ENCODE measurements at places on chromosomes 6 and 20.
A peak's percentile ranks its signal among the peaks of the same experiment; 100 is the strongest.

DNA sequence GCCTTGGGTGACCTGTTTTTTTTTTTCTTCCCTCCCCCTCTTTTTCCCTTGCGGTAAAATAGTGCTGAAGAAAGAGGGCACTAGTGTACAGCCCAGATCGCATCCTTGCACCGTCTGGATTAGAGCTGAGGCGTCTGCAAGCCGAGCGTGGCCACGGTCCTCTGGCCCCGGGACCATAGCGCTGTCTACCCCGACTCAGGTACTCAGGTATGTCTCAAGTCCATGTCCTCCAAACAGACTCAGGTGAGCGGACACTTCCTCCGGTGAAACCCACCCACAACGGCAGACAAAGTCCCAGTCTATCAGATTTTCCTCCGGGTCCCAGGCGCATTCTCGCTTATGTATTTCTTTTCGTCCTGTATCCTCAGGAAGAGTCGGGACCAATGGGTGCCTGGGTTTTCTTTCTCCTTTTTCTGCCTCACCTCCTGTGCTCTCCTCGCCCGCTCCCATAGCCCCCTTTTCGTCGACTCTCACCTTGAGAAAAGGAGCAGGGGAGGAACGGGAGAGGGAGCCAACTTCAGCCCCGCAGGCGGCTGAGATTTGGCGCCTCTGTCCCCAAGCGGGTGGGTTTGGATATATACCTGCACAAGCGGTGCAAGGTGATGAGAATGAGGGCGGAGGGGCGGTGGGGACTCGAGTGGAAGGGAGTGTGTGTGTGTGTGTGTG lies 1.1 kb upstream of the GRM1 start:
- no peak for DNase-seq

DNA sequence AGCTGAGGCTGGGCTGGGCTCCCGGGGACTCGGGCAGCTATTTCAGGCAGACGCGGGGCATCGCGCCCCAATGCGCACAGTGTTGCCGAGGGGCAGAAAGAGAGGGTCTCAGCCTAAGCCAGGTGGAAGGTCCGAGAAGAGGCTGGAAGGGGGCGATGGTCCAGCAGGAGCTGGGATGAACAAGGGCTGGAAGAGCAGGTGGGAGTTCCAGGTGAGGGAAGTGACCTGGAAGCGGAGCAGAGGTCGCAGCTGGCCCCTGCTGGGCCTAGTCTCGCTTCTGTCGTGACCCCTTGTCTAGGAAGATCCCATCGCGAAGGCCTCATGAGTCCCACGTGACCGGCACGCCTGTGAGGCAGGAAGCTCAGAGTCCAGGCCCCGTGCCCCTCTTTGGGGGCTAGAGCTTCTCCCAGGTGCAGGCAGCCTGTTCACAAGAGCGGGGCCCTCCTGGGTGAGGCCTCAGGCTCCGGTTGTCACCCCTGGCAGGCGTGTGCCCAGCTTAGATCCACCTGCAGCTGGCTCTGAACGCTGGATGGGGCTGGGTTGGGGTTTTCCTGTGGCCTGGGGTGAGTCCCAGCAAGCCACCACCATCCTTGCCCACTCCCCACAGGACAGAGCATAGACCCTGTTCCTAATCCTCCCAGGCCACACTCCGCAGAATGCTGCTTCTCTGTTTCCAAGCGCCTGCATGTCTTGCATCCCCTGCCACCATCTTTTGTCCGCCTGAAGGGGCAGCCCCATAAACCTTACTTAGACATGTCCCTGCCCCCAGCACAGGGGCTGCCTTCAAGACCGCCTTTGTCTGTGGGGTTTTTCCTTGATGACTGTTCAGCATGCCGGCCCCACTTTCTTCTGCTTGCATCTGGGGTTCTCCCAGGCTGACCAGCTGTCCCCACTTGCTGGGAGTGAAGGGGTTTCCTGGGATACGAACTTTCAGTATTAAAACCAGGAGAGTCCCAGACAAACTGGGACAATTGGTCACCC lies 15.1 kb downstream of the SLC22A3 start:
- DNase-seq: no peak

- DNase-seq: no peak
These were observed 48.9 kb downstream of the ZFAND3 start for GRCh38 chr6:37868447-37868825.

DNA sequence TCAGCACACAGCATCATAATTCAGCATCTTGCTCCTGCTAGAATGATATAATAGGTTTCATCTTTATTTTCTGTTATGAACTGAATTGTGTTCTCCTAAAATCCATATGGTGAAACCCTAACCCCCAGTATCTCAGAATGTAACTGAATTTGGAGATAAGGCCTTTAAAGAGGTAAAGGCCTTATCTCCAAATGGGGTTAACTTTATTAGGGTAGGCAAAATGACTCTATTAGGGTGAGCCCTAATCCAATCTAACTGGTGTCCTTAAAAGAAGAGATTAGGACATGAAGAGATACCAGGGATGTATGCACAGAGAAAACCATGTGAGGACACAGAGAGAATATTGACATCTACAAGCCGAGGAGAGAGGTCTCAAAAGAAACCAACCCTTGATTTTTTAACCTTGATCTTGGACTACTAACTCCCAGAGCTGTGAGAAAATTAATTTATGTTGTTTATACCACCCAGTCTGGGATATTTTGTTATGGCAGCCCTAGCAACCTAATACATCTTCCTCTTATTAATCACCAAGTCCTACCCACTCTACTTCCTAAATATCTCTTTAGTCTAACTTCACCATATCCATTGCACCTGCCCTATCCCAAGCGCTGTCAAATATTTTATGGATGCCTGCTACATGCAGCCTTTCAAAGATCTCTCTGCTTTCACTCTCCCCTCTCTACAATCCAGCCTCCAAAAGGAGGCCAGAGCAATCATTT lies 8.5 kb upstream of the MRS2 start:
- no peak for DNase-seq

DNA sequence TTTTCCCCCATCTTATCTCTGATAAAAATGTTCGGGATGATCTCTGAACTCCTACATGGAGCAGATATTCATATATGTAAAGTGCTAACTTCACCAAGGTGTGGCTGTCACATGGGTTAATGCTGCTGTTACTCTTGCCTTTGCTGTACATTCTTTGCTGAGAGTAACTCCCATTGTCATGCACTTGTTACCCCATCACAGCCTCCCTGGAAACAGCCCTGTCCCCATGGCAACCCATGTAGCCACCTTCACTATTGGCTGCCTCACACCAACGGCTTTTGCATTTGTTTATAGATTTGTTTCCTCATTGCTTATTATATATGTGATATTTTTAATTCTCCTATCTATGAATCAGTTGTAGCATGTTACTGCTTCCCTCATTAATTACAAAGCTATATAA lies 17.3 kb upstream of the IBTK start:
- no peak for DNase-seq

DNA sequence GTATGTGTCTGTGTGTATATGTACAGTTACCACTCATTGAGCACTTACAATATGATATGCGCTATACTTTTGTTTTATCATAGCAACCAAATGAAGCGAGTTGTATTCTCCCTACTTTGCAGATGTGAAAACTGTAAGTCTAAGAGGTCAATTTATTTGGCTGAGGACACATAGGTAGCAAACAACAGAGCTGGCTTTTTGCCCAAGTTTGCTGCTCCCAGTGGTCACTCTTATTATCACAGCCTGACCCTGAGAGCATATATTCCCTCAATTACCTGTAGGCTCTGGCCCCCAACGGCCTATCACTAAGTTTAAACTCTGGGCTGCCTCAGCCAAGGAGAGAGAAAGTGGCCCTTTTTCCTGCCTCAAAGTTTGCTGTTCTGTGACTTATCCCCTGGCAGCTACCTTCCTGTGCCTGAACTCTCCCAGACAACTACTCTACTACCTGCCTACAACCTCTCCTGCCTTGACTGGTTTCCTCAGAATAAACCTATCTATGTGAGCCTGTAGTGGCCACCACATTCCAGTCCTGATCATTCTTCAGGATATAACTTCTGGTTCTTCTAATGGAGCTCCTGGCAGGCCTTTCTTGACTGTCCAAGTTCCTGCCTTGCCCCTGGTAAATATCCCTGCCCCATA lies 221.8 kb downstream of the FRK start:
- peak; percentile 50 for DNase-seq

DNA sequence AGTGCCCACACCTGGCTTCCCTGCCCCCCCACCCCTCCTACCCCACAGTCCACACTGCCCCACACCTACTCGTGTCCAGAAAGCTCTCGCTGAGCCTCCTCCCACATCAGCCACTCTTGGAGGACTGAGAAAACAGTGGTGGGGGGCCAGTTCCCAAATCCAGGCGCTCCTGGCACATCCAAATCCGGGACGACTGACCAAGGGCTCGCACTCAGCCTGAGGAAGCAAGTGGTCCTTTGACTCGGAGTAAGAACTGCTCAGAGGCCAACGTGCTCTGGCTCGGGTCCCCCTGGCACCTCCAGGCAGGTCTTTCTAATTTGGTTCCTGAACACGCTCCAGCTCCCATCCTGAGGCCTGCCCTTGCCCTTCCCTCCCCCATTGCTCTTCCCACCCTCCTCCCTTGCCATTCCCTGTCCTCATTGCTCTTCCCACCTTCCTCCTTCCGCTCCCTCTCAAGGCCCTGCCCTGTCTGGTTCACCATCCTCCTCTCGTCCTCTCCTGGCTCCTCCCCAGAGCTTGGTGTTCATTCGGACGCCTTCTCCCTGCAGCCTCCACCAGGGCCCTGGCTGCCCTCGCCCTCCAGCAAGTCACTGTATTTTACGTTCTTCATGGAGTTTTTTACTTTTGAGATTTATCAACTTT lies 83.6 kb downstream of the THBS2 start:
- no peak for DNase-seq

- DNase-seq: no peak
These were observed 585 bp downstream of the PIM1 start for GRCh38 chr6:37170273-37171200.

- no peak for DNase-seq
These were observed 82.9 kb downstream of the NRN1 start for GRCh38 chr6:5923840-5924239.

DNA sequence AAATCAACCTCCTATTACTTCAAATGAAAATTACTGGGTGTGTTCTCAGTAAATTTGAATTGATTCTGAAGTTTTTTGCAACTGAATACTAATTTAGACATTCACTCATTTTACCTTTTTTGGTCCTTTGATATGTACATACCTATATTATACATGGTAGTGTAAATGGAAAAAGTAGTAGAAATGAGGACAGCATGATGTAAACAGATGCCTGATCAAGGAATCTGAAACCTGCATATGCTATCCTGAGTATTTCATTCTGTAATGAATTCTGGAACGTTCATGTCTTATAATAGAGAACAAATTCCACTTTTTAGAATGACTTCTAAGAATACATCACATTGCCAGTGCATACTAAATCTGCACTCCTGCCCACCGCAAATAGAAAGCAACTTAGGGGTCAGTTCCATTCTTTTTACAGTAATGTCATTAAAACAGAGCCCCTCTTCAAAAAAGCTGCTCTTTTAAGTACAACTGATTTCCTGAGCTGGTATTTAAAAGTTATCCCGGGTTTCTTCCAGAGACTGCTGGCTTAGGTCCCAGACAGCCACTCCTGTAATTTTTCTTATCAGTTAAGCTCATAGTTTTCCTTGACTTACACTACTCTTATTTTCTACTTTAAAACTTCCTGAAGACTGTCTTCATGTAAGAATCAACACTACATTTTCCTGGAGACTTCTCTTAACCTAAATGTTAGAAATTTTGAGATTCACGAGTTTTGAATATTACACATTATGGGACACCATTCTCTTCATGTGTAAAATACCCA lies 48.4 kb downstream of the MAP3K7 start:
- DNase-seq: no peak

DNA sequence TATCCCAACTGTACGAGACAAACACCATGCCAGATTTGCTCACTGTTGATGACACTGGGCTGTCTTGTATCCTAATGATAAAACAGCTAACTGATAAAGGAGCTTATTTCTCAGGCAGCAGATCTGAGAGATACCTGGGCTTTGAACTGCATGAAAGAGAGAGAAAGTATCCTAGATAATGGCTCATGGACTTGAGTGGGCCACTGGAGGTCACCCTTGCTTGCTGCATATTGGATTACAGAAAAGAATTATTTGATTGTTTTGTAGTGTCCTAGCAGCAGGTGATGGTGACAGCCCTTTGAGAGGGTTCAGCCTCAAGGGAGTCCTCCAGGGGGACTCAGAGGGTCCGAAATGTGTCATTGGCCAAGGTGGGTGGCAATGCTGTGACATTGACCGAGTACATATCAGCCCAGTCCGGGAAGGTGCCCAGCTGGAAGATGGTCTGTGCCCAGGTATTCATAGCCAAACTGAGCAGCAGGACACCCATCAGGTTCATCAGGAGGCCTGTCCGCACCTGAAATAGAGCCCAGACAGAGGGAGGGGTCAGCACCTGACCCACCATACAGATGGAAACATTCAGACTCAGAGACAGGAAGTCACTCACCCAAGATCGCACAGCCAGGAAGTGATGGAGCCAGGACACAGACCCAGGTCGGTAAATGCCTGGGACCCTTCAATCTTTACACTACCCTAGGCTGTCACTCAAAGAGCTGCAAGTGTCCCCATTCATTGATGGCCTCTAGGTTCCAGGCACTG lies 9.4 kb upstream of the OCSTAMP start:
- DNase-seq: no peak

- no peak for DNase-seq
These were observed 48.8 kb downstream of the ERMARD start for GRCh38 chr6:169800116-169800667.

- DNase-seq: no peak
These were observed 71.4 kb downstream of the FOXA2 start for GRCh38 chr20:22512911-22513489.

DNA sequence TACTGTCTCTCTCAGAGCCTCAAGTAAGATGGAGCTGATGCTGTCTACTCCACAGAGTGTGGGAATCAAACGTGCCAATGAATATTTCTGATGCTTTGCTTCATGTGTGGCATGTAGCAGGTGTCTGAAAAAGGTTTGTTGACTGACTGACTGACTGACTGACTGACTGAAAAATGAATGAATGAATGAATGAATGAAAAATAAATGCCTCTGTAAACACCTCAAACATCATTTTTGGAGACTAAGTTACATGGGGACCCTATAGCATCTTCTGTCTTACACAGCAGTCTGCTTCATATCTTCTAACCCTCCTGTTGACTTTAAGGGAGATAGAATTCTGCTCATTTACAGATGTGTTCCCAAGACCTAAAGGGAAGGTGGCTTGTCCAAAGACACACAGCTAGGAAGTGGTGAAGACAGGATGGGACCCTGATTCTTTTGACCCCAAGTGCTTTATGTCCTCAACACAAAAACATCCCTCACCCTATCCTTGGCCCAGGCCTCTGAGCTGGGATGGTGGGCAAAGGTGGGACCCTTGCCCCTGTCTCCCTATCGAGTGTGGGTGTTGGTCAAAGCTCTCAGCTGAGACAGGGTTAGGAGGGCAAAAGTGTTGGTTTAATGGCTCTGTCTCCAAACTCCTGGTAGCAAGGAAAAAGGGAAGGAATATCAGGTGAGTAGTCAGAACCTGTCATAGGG lies 104.4 kb downstream of the TOX2 start:
- no peak for DNase-seq

- DNase-seq: no peak
These were observed 512.1 kb downstream of the QKI start for GRCh38 chr6:163926642-163927041.

Measured in LNCaP clone FGC (cell line).